ENCODE measurements at places on chromosomes 12 and 14.
A peak's percentile ranks its signal among the peaks of the same experiment; 100 is the strongest.

DNA sequence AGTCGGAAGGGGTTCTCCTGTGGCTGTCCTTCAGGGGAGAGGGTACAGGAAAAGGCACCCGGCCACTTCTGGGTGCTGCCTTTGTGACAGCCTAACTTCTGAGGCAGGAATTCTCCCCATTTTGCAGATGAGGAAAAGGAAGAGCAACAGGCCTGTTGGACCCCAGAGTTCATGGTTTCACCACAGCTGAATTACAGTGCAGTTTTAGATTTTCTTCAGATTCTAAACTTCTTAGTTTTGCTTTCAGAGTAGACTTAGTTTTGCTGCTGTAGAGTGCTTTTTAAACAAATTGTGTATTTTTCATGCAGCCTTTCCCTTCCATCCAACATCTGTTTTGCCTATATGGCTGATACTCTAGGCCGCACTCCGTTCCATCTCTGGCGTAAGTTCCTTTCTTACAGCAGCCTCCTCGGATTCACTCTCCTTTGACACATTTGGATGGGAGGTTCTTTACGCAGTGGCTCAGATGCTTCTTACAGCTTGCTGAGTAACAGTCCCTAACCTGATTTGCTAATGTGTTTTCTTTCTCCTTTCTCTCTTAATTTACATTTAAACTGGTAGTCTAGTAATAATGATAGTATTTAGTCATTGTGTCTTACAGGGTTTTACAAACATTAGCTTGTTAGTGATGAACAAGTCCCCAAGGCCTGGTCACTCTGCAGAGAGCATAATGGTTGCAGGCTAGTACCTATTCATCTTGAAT lies 7.8 kb downstream of the TRAF3 start:
- DNase-seq, result no peak

DNA sequence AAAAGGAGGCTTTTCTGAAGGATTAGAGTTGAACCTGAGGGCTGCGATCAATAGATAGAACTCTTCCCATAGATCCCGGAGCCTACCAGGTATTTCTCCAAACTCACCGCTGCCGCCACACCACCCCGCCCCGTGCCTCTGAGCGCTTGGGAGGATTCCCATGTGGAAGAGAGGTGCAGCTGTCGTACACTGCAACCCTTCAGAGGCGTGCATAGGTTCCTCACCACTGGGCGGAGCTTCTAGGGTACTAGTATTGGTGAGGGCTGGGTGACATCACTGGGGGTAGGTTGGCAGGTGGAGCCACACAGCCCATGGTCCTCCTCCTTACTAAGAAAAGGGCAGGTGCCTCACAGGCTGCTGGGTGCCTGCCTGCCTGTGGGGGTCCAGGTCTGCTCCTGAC lies 127.0 kb downstream of the TSPAN9 start:
- DNase-seq, result peak; percentile 20

DNA sequence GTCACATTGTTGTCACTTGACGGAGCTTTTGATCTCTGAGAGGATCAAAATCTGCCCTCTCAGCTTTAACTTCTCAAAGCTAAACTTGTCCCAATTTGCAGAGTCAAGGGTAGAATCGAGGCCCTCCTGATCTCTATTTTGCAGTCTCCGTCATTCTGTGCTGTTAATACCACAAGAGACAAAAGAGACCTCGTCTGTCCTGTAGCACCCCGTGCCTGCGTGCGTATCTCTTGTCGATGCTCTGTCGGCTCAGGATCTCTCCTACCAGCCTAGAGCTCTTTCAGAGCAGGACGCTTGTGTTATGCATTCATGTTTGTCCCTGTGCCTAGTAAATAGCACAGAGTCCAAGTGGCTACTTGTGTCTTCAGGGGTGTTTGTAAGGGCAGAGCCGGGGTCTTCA lies 5.1 kb downstream of the EVL start:
- DNase-seq, result no peak

DNA sequence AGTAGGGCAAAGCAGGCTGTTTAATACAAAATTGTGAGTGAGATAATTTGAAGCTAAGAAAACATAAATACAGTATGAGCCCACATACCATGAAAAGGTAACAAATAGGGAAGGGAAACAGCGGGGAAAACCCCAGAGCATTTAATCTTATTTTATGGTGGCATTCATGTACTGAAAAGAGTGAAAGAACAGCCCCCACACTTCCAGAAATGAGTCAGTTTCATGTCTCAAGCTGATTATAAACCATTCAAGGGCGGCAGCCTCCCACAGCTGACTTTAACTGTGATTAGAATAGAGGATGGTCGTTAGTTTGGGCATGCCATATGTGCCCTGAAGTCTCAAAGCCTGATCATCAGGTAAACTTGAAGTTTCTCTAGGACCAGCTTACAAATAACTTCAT lies 64.5 kb downstream of the FOXG1 start:
- no peak for DNase-seq

DNA sequence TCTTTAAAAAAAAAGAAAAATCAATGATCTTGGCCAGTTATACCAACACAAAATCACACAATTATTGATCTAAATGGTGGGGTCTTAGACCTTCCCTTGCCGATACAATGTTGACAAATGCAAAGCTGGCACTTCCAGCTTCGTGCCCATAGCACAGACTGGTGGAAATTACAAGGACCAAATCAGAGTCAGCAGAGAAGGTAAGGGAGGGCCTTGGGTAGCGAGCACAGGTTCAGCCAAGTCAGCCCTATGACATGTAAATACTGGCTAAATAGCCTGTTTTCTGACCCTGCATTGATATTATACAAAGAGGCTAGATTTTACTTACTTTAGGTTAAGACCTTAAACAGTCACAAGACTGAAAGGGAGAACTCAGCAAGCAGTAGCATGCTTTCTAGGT lies 30.3 kb upstream of the WDR89 start:
- no peak for DNase-seq

DNA sequence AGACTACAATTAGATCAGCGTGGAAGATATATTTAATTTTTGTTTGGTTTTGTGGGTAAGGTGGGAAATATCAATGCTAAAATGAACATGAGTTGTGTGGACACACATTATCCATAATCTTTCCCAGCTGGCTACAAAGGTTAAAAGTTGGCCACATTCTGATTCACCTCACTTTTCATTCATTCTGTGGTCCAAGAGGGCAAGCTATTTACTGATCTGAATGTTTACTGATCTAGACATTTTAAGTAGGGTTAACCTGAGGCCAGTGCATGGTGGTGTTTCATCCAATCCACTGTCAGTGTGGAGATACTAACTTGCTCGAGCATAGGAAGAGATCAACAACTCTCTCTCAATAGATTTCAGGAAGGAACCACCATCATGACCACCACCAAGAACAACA lies 71.6 kb downstream of the DCAF5 start:
- no peak for DNase-seq

DNA sequence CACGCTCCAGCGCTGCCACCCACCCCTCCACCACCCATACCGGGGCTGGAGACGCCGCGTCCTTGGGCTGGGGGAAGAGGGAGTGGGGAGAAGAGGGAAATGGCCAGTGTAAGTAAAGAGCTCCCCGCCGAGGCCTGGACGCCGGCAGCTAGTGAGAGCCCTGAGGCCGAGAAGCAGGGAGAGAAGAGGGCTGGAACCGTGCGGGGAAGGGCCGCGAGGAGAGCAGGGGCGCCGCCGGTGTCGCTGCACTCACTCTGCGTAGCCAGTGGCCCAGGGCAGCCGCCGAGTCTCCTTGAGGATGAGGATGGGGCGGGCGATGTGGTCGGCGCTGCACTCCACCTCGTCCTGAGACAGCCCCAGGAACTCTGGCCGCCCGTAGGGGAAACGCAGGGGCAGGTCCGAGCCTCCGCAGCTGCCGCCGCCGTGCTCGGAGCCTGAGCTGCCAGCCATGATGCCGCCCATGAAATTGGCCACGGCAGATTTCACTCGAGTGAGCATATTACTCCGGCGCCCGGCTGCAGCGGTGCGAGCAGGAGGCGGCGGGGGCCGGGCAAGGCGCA lies 631 bp downstream of the PPM1H start:
- peak; percentile 26 for DNase-seq

All from activated CD4-positive, alpha-beta T cell treated with anti-CD3 and anti-CD28 coated beads for 48 hours (primary cell).